ENCODE measurements at places on chromosomes 11 and 22.

DNA sequence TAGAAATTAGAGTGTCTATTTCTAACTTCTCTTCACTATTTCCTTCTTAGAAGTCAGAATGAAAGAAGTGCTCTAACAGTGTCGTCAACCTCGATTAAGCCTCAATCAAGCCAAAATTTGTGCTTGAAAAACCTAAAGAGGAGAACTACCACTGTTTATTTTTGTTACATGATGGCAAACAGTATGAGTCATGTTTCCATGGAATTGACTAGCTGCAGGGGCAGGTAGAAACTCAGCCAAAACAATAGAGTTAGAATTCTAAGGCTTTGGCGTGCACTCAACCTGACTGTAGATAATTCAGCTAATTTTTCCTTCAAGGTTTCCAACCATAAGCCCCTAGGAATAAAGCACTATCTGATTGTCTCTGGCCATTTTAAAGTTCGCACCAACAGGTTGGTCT, 415.9 kb downstream of the ETS1 start:
- DNase-seq, result no peak

GRCh38 chr11:10674911-10675440, 18.6 kb downstream of the IRAG1 start:
- DNase-seq, result no peak

- no peak for DNase-seq
Observed at GRCh38 chr11:130551388-130551787, 102.9 kb downstream of the ADAMTS15 start.

DNA sequence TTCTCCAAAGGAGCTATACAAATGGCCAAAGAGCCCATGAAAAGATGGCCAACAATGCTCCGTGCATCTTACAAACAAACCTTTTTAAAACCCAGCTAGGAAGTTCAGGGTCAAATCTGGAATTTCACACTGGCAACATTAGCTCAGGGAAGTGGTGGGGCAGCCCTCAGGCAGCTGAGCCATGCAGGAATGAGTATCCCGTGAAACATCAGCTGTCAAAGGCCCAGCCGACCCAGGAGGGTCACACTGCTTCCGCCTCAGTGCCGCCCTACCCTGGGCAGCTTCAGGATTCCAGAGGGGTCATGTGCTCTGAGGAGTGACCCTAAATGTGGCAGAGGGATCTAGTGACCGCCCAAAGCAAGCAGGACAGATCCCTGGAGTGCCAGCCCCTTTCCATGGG, 73.4 kb downstream of the LINC01488 start:
- no peak for DNase-seq

DNA sequence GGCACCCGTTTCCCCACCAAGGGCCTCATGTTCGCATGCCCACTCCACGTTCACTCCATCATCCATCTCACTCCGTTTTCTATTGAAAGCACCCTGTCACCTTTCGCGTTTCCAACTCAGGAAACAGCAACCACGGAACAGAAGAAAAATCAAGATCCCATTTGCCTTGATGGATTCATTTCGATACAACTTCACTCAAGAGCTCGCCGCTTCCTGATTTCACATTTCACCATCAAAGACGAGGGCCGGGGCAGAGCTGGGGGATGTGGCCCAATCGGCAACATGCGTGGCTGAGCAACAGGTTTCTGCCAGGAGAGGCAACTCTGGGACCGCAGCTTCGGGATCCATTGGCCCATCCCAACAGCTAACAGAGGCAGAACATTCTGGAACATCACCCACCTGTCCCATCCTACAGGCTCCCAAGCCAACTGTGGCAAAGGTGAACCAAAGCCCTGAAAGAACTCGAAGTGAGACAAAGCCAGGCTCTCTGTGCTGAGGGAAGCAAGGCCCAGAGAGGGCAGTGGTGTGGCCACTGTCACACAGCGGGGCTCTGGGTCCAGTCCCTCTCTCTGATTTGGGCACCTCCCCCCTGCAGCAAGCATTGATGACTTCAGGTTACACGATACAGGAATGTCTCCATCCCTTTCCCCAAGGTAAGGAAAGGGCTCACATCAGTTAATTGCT, 36.2 kb upstream of the CD5 start:
- DNase-seq, result no peak

GRCh38 chr11:91248199-91248807, 976.3 kb upstream of the FAT3 start:
- no peak for DNase-seq

- DNase-seq, result no peak
Observed at GRCh38 chr11:45717526-45717925, 52.1 kb upstream of the CHST1 start.

GRCh38 chr11:72885749-72886609, 71.8 kb downstream of the ATG16L2 start:
- DNase-seq, result no peak

DNA sequence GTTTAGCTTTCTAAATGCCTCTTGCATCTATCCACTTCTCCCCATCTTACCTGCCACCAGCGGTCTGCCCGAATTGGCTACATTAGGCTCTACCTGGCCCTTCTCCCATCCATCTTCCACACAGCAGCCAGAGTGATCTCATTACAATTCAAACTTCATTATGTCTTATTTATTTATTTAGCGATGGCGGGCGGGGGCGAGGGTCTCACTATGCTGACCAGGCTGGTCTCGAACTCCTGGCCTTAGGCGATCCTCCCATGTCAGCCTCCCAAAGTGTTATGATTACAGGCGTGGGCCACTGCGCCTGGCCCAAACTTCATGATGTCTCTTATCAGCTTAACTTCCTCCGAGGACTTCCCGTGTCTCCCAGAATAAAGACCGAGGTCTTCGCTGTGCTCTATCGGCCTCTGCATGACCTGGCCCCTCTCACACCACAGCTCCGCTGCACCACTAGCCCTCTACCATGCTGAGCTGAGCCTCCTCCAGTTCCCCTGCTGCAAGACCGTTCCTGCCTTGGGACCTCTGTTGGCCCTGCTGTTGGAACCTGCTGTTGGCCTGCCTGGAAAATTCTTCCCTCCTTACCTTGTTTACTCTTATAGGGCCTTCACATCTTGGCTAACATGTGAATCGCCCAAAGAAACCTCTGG, 870 bp upstream of the CTTN start:
- no peak for DNase-seq

GRCh38 chr22:27153386-27153785, 496.0 kb downstream of the MIAT start:
- DNase-seq, result no peak

DNA sequence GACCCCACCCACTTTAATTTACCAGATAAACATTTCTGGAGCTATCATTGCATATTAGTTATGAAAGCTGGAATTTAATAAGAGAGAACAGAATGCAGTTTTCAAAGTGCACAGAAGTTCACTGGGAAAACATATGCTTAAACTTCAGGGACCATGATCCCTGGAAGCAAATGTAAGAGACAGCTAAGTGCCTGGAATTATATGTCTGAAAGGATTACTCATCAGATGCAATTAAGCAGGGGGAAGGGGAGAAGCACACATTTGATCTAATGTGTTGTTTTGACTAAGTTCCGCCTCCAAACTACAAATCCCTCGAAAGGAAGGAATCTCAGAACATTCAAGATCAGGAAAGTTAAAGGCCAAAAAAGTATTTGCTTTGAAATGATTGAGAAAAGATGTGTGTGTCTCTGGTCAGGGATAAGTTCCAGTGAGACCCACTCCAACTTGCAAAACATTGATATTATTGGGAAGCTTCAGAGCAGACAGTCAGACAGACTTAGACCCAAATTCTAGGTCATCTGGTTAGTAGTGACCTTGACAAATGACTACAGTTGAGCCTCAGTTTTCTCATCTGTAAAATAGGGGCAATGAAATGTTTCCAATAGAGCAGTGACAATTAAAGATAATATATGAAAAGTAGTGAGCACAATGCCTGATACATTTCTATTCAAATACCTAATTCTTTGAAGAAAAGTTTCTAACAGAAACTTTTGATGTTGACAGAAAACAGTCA, 147.6 kb downstream of the ME3 start:
- no peak for DNase-seq

DNA sequence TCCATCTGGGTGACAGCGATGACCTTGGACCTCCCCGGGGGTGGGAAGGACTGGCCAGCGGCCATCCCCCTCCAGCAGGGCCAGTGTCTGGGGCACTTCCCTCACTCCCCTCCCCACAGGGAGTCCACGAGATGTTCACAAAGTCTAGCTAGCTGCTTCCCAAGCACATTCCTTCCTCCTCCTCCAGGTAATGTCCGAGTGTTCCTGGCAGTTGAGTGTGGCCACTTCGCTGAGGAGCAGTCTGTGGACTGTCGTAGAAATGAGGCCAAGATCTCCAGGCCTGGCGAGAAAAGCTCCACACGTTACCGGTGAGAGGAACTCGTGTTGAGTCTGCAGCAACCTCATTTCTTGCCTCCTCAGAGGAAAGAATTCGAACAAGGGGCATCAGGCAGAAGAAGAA, 425.5 kb downstream of the BRD1 start:
- DNase-seq, result no peak

GRCh38 chr11:74749127-74749964, 697 bp downstream of the RNF169 start:
- peak; percentile 40 for DNase-seq

GRCh38 chr11:76663486-76663810, 7.1 kb downstream of the LRRC32 start:
- no peak for DNase-seq

DNA sequence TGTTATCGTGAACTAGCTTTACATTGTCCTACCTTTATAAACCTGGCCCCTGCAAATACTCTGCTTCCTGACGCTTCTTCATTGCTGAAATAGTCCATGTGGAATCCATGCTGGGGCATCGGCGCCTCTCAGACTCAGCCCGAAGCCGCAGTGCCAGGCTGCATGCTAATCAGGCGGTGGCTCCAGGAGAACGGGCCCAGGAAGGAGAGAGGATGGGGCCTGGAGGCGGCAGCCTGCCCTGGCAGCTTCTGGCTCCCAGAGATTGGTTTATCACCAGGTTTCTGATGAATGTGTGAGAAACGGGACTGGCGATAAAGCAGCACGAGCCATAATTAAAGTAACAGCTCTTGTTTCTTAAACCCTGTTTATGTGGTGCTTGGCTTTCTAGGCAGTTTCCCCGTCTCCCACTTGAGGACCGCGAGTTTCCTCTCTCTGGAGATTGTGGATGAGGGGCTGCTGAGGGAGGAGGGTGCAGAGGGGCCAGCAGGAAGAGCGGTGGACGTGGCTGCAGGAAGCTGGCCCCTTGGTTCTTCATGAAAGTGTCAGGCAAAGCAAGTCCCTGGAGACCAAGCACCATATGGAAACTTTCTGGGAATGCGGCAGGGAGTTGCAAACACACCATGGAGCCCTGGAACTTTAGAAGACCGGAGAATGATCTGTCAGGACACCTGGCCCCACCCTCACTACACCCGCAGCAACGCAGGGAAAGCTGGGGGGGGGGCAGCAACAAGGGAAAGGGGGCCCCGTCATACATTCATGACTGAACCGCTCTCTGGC, 93.4 kb downstream of the NTM start:
- DNase-seq, result no peak

DNA sequence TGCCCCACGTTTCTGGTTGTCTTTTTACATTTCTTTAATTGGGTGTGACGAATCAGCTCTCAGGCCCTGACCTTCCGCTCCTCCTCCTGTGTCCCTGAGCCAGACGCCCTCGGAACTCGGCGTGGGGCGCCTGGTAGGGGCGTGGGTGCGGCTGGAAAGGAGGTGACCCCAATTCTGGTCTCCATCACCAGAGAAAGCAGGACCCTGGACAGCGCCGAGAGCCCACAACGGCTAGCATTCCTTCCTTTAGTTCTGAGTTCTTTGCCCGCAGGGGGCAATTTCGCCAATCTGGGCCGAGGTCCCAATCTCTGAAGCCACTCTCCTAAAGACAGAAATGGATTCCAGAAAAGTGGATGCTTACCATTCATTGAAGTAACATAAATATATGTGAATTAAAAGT, 11.7 kb upstream of the RBMXL2 start:
- DNase-seq, result no peak

- DNase-seq, result no peak
Observed at GRCh38 chr11:83691451-83691950, 405.3 kb upstream of the CCDC90B start.

DNA sequence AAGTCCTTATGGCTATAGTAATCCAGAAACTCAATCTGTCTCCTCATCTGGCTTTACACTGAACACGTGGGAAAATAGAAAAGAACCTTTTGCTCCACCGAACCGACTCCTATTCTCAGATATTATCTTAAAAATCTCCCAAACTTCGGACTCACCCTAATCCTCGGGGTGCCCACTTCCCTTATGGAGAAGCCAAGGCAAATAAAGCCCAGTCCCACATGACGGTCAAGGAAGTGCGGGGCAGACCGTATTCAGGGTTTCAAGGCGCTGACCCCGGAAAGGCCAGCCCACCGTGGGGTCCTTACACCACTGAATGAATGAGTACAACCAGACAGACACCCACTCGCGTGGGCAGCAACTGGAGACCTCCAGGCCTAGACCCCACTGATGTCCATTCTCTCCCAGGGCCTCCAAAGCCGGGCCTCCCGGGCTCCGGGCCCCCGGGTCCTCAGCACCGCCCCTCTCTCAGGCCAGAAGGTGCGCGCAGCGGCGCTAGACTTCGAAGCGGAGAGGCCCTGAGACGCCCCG, 489 bp downstream of the NUP98 start:
- no peak for DNase-seq

DNA sequence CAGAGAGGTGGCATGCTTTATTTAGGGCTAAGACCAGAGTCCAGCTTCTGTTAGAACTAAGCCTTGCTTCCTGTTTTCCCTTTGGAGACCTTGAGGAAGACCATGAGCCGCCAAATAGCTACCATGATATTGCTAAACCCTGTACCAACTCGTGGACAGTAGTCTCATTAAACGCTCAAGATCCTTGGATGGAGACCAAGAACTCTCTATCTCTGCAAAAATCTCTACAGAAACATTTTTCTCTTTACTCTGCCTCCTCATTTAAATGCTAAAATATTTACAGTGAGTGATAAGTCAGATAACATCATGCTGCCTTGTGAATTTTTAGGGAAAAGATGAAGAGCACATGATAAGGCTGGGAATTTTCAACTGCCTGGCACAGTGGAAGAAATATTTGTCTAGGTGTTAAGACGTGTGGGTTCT, 197.8 kb downstream of the MAML2 start:
- DNase-seq, result no peak

DNA sequence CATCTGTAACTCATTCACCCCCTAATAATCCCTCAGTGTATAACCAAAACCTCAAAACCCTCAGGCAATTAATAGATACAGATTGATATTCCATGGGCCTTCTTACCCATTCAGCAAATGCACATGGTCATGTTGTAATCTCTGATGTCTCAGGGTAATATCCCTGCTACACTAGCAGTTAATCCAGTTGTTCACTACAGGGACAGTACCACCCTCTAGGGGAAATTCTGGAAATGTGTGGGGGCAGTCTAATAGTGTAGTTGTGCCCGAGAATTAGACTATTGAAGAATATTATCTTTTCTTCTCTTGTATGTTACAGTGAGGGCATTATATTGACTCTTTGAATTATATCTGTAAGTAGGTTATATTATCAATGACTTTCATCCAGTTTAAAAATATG, 175.4 kb downstream of the CWF19L2 start:
- no peak for DNase-seq

Measured in activated effector memory CD4-positive, alpha-beta T cell treated with Interleukin-2 at 50 U/mL for 16 hours (primary cell).